ENCODE measurements at places on chromosomes 4 and X. TPM values are rescaled to one million over a fixed set of nuclear protein-coding genes. Genes with fewer than 3 reads are reported as not detected.

BMX gene
- total RNA-seq, result 148 TPM

PABPC1L2A gene
- not detected for total RNA-seq

PAGE2 gene
- not detected for total RNA-seq

GPR82 gene
- not detected for total RNA-seq

CT55 gene
- total RNA-seq, result not detected

DAPP1 gene
- total RNA-seq, result not detected

EFHC2 gene
- total RNA-seq, result not detected

Measured in endothelial cell of coronary artery (primary cell).